ENCODE measurements at places on chromosomes 1 and 21.

DNA sequence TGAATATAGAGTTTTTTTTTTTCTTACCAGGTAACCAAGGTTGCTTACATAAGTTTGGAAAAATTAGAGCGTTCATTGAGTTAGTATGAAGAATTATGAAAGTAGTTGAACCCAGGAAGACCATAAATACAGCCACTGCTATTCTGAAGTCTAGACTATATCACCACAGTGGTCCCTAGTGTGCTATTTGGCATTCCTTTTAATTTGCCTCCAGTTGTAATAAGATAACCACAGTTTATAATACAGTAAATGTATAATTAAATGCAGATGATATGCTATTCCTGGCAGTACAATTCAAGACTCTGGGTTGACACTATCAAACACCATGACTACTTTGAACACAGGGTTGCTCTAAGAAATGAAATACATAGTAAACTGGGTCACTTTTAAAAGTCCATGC, 270.5 kb downstream of the BRINP2 start:
- DNase-seq = no peak

DNA sequence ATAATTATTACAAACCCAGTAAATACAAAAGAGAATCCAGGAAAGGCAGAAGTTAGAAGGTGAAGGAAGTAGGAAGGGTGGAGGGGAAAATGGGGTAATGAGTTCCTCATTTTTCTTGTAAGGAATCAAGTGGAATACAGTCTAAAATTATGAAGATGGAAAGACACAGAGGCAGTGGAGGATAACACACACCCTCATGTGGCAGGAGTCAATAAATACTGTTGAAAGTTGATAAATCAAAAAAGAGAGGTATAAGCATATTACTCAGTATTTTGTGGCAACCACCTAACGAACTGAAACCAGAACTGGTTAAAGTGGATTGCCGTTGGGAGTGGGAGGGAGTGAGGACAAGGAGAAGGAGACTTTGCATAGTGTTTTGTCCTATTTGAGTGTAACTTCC, 78.6 kb upstream of the SLC44A3 start:
- no peak for DNase-seq

DNA sequence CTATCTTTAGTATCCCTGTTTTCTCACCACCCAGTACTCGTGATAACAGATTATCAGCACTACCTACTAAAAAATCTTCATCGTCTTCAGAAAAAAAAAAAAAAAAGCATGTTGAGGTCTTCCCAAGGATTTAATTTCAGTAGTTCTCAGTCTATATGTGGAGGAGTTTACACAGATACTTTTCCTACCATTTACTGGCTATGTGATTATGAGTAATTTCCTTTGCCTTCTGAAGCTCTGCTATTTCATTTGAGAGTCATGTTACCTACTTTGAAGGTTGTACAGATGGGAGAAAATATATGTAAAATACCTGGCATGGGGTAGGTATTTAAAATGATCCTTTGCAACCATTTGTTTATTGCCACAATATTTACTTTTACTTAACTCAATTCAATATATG, 399.7 kb downstream of the NEGR1 start:
- no peak for DNase-seq

DNA sequence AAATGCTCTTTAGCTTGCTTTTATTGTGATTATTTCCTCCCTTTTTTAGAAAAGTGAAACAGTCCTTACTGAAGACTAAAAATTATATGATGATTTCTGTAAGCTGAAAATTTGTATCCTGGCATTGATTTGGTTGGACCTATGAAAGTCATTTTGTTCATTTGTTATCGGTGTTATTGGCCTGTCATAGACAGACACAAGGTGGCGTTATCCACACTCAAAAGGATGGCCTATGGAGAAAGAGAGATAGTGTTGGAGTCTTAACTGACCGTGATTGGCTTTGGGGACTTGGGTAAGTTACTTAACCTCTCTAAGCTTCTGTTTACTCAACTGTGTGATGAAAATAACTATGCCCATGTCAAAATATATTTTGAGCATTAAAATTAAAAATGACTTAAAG, 203.6 kb upstream of the CHODL start:
- DNase-seq = peak; percentile 76

GRCh38 chr1:232074265-232074664, 447.7 kb downstream of the DISC1 start:
- no peak for DNase-seq

DNA sequence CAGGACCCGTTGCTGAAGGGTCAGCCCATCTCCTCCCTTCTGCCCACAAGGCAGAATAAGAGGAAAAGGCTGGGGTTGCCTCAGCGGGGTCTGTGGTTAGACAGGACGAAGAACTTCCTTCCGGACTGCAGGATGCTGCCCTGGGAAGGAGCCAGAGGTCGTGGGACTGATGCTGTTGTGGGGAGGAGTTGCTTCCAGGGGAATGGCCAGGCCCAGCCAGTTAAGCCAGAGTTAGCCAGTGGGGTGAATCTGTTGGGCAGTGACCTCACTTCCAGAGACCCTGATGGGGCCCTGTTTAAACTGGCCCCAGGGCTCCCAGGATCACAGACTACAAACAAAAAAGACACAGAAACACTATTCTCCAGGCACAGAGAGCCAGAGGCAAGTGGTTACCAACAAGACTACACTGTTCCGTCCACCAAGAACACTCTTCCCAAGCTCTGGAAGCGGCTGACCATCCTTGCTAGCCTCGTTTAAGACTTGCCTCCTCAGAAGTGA, 13.0 kb downstream of the FAM229A start:
- no peak for DNase-seq

- DNase-seq = peak; percentile 64
Observed at GRCh38 chr1:84936116-84936810, 43.3 kb upstream of the LPAR3 start.

DNA sequence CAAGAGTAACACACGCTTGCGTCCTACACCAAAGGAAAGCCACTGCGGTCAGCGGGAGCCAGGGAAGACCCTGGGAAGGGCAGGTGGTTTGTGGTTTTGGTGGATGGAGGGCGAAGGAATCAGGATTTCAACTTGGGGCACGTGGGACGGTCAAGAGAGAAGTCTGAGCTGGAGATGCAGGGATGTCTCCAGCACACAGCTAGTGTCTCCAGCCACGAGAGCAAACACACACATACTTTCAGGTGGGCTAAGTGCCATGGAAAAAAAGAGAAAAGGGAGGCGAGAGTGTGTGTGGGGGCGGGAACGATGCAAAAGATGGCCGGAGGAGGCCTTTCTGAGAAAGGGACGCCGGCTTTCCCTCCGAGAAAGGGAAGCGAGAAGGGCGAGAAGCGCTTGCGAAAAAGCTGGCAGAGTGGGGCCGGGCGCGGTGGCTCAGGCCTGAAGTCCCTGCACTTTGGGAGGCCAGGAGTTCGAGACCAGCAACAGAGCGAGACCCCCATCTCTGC, 1.4 kb upstream of the SRRM1 start:
- DNase-seq = no peak

DNA sequence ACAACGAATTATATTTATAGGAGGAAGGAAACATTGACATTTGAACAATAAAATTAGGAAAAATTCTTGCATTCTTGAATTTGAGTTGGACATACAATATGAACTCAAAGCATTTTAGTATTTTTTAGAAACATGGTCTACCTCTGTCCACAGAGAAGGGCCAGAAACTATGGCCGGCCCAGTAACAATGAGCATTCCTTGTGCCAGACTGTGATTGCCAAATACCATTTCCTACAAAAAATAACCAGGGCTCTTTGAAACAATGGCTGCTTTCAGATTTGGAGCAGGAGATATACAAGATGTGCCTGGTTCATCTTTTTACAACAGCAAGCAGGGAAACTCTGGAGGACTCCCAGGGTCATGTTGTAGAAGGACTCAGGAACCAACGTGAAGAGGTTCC, 38.4 kb downstream of the NOS1AP start:
- no peak for DNase-seq

DNA sequence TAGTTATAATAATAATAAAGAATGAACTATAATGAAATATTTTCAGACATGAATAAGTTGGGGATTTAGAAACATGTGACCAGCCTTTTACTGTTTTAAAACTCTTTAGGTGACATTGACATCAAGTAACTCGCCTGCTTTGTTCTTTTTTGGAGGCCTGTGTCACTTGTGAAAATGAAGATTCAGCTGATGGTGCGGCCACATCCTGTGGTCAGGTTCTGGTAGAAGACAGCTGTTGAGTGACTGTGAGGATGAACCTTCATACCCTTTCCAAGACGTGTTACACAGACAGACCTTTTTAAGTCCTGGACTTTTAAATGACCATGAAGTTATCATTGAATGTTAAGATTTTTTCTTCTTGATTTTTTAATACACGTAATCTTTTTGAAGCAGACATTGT, 10.3 kb downstream of the UTS2 start:
- no peak for DNase-seq

- no peak for DNase-seq
Observed at GRCh38 chr1:51955797-51956527, 34.5 kb downstream of the RAB3B start.

DNA sequence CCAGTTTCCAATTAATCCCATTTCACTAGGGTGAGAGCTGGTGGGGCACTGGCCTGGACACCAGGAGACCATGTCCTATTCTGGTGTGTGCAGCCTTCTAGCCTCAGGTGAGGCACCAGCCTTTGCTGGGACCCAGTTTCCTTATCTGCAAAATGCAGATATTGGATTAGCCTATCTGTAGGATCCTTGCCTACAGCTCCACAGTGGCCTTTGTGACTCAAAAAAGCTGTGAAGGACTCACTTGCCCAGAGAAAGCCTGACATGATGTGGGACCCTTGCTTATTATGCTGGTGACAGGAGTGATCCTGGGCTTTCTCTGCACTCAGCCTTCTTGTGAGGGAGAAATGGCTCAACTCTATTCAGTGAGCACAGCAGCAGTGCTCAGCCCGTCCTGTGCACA, 32.3 kb downstream of the TENT5C start:
- no peak for DNase-seq

- no peak for DNase-seq
Observed at GRCh38 chr1:84750110-84750730, 60.0 kb upstream of the SSX2IP start.

DNA sequence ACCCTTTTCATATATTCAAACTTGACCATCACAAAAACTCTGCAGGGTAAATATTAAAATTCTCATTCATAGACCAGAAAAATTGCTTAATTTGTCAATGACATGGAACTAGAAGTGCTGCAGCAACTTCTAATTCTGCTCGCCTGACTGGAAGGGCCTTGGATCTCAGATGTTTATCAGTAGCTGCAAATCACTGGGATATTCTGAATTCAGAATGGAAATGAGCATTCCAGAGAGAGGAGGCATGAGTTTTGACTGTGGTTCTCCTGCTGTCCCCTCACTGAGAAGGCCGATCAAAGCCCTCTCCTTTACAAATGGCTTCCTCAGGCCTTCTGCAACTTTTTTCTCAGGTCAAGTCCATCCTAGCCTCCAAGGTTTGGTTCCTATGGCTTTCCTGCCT, 171.3 kb upstream of the FAM78B start:
- no peak for DNase-seq

DNA sequence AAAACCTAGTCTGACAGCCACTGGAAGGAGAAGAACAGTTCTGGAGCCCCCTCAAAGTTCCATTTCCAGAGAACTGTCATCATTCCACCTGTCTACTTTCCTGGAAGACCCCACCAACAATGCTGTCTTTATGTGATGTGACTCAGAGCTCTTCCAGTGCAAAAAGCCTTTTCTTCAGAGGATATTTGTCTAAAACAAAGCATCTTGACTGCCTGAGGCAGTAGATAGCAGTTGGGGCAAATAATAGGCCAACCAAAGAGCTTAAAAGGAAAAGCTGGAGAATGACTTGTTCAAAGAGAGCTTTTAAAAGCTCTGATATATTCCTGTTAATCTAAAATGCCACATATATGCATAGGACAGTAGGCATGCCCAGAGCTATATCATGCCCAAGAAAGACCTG, 62.6 kb downstream of the MIS18A start:
- DNase-seq = no peak

GRCh38 chr1:2267051-2267830, 39.1 kb downstream of the SKI start:
- DNase-seq = no peak

DNA sequence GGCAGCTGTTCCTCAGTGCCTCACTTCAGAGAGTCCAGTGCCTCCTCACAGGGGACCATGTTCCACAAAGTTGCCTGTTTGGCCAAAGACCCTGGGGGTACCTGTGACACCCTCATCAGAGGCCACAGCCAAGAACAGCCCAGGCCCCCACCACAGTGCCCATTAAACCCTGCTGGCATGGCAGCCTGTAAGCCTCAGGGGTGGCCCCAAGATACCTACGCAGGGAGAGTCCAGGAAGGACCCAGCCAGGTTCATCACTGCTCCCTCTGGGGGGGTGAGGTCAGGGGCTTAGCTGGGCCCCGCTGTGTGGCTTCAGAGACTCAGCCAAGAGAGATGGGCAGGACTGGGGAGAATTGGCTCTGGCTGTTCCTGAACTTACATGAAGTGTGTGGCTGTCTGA, 19.1 kb upstream of the PRDM16 start:
- DNase-seq = no peak

- DNase-seq = no peak
Observed at GRCh38 chr1:85940656-85941306, 215.8 kb downstream of the COL24A1 start.

GRCh38 chr1:25430967-25431881, 527 bp downstream of the MACO1 start:
- no peak for DNase-seq

DNA sequence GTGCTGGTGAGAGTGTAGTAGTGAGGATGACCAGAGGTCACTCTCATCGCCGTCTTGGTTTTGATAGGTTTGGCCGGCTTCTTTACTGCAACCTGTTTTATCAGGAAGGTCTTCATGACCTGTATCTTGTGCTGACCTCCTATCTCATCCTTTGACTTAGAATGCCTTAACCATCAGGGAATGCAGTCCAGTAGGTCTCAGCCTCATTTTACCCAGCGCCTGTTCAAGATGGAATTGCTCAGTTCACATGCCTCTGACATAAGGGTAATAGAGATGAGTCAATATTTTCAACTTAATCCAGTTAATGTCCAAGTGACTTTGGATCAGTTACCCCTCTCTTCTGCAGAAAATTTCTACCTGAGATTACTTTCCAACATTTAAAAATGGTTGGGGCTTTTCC, 4.6 kb downstream of the NID1 start:
- no peak for DNase-seq

DNA sequence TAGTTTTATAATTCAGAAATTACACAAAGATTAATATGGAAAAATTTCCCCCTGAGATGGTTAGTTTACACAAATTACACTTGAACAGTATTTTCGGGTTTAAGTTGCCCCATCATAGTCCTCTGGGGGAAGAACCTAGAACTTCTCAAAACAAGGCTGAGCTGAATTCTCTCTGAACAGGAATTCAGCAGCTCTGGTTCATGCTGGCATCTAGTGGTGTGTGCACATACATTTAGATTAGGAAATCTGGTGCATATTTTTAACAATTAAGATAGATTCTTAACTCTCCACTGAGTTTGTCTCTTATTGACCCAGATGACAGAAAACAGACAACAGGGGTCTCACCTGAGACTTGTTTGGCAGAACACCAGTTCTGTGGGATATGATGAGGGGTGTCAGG, 410.7 kb downstream of the DSCAM start:
- no peak for DNase-seq

All from NCI-H1694 treated with DMSO at 0.1 percent for 48 hours (cell line).